ENCODE measurements at places on chromosomes 6 and 20.

GRCh38 chr6:138404666-138405337 lies 779 bp downstream of the HEBP2 start:
- DNase-seq, result no peak

GRCh38 chr20:36823121-36823520 lies 49.6 kb upstream of the DSN1 start:
- DNase-seq, result no peak

- DNase-seq, result peak; percentile 71
These were observed 92.4 kb downstream of the GJA10 start for GRCh38 chr6:89986650-89987074.

- no peak for DNase-seq
These were observed 134.2 kb downstream of the MRPL14 start for GRCh38 chr6:43992783-43993644.

- no peak for DNase-seq
These were observed 3.1 kb downstream of the JAG1 start for GRCh38 chr20:10670501-10671220.

GRCh38 chr6:147949981-147950622 lies 392.5 kb upstream of the SASH1 start:
- no peak for DNase-seq

DNA sequence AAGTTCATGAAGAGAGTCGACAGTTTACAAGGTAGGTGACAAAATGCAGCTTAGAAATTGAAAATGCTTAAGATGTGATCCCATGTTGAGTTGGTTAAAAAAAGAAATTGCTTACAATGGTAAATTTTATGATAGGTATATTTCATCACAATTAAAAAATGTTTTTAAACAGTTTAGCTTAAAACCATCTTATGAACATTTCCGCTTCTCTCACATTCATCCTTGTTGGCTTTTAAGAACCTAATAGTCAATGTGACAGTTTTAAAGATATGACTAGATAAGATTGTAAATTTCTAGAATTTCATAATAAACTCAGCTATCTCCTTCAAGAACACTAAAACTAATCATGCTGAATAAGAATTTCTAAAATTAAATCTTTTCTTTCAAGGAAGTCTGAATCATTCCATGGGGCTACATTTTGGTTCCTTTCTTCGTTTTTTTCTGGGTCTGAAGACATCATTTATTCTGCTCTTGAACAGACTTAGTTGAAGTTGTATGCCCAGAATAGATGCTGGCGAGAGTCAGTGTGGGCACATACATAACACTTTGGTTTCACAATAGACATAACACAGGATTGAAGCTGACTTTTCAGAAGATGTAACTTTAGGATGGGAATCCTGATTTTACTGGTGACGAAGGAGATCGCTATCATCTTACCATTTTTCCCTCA lies 35.9 kb upstream of the LTV1 start:
- no peak for DNase-seq

GRCh38 chr6:348860-349396 lies 42.6 kb upstream of the IRF4 start:
- DNase-seq, result no peak

GRCh38 chr6:47303342-47303741 lies 6.4 kb downstream of the TNFRSF21 start:
- no peak for DNase-seq

DNA sequence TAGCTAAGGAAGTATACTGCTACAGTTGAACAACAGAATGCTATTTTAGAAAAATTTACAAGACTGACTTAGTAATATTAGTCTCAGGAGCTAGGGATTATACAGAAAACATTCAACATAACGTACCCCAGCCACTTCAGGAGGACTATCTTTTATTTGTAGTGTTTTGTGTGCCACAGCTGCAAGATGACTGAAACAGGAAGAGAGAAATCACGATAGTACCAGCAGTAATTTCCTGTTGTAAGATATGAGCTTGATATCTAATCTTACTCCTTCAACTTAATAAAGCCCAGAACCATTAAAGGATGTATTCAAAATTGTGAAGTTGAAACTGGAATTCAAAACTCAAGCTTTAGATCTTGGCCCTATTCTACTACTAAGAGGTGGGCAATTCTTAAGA lies 42.1 kb downstream of the SLC35A1 start:
- no peak for DNase-seq

DNA sequence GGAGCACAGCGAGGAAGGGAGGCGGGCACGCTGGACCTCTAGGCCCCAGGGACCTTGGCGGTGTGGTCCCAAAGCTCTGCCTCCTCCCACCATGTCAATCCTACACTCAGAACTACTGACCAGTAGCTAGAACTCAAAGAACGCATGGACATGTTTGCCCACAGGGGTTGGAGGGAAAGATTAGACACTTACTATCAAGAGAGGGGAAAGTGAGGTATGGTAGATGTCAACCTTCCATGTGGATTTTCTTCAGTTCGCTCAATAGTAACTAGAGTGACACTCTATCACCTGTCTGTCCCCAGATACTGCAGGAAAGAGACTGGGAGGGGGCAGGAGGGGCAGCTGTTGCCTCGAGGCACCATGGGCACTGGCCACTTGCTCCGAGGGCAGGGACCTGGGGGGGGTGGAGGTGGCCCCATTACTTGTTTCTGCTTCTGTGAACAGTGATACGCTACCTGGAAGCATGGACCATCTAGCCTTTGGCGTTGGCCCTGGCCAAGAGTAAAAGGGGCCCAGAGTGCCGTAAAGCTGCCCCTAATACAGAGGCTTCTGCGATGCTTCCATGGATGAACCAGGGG lies 912 bp upstream of the DIDO1 start:
- no peak for DNase-seq

- no peak for DNase-seq
These were observed 2.5 kb downstream of the C6orf118 start for GRCh38 chr6:165306955-165307354.

DNA sequence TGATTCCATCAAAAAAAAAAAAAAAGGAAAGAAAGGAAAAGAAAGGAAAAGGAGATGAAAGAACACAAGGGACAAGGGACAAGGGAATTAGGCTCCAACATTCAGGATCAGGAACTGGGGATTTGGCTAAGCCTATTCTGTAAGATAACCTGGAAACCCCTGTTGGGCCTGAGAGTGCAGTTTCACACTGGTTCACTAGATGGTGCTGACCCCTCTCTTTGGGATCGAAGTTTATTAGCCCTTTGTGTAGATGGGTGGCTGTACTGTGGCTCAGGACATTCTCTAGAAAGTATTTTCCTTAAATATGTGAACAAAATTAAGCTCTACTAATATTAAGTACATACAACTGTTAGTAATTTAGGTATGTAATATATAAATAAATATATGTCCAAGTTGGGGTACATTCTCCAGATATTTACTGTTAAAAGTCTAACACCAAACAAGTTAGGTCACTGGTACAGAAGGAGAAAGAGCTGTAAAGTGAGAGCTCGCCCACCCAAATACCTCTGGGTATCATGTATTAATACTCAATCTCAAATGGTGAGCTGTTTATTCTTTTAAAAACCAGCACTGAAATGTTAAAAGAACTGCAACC lies 6.3 kb downstream of the OR2A4 start:
- DNase-seq, result peak; percentile 31

All from non-pigmented ciliary epithelial cell (primary cell).